Pancreas (tissue), 10 donors: ENCODE measurements at places on chromosomes 5 and 9. TPM values are rescaled to one million over a fixed set of nuclear protein-coding genes. Genes with fewer than 3 reads are reported as not detected.
A peak's percentile ranks its signal among the peaks of the same experiment; 100 is the strongest.

GRCh38 chr9:113901221-113901688 is 25.1 kb downstream of the ZNF618 start:
- H3K36me3 ChIP-seq: no peaks in the 10 kb centered on the region
- DNase-seq: no peak
- no peak overlapping the region for H3K27ac ChIP-seq
- H3K4me1 ChIP-seq: peaks cover 10% of the 10 kb centered on the region
- no peaks in the 10 kb centered on the region for H3K27me3 ChIP-seq
- H3K4me3 ChIP-seq: no peak overlapping the region

GRCh38 chr9:20599195-20599594 is 23.1 kb downstream of the MLLT3 start:
- H3K27ac ChIP-seq: no peak overlapping the region
- no peak overlapping the region for H3K4me3 ChIP-seq
- no peaks in the 10 kb centered on the region for H3K36me3 ChIP-seq
- no peaks in the 10 kb centered on the region for H3K27me3 ChIP-seq
- no peaks in the 10 kb centered on the region for H3K4me1 ChIP-seq

DNA sequence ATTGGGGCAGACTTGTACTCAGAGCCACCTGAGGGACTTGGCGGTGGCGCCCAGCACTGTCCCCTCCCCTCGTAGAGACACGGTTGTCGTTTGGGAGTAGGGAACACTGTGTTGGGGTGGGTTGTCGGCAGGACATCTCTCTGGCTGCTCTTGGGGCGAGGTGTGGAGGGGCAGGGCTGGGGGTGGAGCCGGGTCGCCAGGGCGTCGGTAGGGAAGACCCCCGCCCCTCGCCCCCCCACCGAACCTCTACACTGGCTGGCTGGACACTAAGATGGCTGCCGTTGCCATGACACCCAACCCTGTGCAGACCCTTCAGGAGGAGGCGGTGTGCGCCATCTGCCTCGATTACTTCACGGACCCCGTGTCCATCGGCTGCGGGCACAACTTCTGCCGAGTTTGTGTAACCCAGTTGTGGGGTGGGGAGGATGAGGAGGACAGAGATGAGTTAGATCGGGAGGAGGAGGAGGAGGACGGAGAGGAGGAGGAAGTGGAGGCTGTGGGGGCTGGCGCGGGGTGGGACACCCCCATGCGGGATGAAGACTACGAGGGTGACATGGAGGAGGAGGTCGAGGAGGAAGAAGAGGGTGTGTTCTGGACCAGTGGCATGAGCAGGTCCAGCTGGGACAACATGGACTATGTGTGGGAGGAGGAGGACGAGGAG is 778 bp downstream of the TRIM41 start:
- peaks cover 3% of the 10 kb centered on the region for H3K4me1 ChIP-seq
- no peaks in the 10 kb centered on the region for H3K36me3 ChIP-seq

- no peaks in the 10 kb centered on the region for H3K36me3 ChIP-seq
- no peak overlapping the region for H3K4me3 ChIP-seq
- H3K27ac ChIP-seq: no peak overlapping the region
- no peak for DNase-seq
Measured at GRCh38 chr9:110808599-110808980, 140.0 kb downstream of the MUSK start.

DNA sequence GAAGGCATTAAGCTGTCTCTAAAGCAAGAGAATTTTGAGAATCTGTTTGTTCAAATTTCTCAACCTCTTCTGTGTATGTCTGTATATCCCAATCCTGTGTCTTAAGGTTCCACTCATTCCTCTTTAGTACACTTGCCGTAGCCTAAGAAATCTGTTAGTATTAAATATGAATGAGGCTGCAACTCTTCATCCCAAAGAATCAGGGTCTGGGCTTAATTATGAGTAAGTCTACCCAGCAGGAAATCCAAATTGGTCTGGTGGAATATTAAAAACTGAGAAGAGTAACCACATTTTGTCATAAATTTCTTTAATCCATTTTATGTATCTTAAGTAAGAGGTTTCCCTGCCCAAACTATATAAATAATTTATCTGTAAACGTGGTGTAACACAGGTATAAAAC is 1171.2 kb downstream of the CDH12 start:
- DNase-seq: no peak
- no peaks in the 10 kb centered on the region for H3K4me1 ChIP-seq
- H3K36me3 ChIP-seq: no peaks in the 10 kb centered on the region
- no peaks in the 10 kb centered on the region for H3K27me3 ChIP-seq

DNA sequence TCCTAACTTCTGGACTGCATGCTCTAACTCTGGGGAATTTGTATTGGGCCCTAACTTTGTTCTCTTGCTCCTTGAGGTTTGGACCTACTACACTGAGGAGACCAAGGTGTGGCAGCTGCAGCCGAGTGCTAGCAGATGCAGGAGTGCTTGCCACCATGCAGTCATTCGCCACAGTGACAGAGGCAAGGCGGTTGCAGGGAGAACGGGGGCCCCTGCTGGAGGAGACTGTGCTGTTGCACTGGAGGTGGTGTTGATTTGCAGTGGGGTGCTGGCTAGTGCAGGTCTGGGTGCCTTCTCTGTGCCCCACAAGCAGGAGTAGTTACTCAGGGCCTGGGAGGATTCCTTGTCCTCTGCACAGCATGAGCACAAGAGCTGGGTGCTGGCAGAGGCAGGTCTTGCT is 22.4 kb upstream of the DIRAS2 start:
- no peaks in the 10 kb centered on the region for H3K4me1 ChIP-seq
- H3K36me3 ChIP-seq: no peaks in the 10 kb centered on the region
- H3K27me3 ChIP-seq: no peaks in the 10 kb centered on the region
- H3K27ac ChIP-seq: no peak overlapping the region
- DNase-seq: no peak

DNA sequence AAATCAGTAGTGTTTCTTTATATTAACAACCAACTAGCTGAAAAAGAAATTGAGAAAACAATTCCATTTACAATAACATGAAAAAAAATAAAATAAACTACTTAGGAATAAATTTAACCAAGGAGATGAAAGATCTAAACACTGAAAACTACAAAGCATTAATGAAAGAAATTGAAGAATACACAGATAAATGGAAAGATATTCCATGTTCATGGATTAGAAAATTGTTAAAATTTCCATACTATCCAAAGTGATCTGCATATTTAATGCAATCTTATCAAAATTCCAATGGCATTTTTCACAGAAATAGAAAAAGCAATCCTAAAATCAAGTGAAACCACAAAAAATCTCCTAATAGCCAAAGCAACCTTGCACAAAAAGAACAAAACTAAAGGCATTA is 320.2 kb upstream of the GRAMD2B start:
- H3K27me3 ChIP-seq: no peaks in the 10 kb centered on the region
- DNase-seq: no peak
- H3K36me3 ChIP-seq: no peaks in the 10 kb centered on the region
- H3K4me3 ChIP-seq: no peak overlapping the region

GRCh38 chr9:137423514-137424291 is 510 bp downstream of the NOXA1 start:
- peak; percentile 87 for DNase-seq
- H3K27me3 ChIP-seq: no peaks in the 10 kb centered on the region
- H3K4me1 ChIP-seq: peaks cover 5% of the 10 kb centered on the region
- H3K27ac ChIP-seq: peak overlapping the region; percentile 74

DNA sequence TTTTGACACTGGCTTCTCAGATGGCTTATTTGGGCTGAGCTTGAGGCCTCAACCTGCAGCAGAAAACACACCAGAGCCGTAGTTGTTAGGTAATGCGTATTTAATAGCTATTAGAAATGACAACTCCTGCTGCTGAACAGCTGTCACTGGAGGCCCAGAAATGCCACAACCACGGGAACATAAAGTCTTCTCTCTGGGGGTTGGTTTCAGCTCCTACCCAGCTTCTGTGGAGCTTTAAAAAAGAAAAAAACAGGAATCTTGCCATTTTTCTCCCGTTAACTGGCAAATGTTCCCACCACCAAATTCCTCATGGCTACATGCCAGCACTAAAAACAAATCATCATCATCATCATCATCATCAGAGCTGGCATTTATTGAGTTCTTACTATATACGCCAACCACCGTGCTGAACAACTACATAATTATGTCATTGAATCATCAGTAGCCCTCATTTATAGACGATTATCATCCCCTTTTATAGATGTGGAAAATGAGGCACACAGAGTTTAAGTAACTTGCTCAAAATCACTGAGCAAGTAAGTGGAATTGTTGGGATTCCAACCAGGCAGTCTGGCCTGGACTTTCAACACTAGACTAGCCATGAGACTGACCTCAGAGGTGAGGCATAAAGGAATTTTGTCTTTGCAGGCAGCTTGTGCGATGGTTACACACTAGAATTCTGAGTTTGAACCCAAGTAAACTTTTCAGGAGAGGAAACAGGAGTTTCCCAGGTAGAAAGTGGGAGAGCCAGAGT is 185.3 kb upstream of the WWC1 start:
- no peak for DNase-seq
- no peak overlapping the region for H3K4me3 ChIP-seq
- no peak overlapping the region for H3K27ac ChIP-seq
- no peaks in the 10 kb centered on the region for H3K36me3 ChIP-seq
- no peaks in the 10 kb centered on the region for H3K4me1 ChIP-seq

DNA sequence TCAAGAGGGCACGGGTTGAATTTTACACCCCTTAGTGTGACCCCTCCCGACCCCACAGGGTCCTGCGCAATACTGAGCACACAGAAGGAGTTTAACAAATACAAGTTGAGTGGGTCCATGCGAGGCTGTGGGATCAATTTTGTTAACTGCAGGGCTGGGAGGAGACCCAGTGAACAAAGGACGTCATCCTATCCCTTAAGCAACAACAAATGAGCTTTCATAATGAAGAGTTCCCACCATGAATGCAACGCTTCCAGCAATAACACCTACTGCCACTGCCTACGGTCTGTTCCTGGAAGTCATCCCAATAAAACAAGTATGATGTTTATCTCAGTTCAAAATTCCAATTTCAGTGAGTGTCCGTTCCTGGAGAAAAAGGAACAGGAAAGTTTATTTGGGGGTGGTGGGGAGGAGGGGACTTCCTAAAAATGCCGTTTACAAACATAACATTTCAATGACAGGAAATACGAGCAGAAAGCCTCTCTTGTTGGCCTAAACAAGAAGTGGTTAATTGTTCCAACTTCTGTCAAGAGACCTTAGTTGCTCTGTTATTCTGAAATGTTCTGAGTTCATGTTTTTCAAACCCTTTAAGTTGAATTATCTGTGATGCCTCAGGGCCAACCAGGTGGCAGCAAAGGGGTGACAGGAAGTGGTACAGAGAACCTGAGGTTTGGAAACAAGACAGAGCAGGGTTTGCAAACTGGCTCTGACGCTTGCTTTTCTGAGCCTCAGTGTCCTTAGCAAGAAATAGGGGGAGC is 65.8 kb upstream of the PLPP6 start:
- H3K27me3 ChIP-seq: no peaks in the 10 kb centered on the region
- DNase-seq: no peak
- no peaks in the 10 kb centered on the region for H3K4me1 ChIP-seq
- H3K36me3 ChIP-seq: no peaks in the 10 kb centered on the region

DNA sequence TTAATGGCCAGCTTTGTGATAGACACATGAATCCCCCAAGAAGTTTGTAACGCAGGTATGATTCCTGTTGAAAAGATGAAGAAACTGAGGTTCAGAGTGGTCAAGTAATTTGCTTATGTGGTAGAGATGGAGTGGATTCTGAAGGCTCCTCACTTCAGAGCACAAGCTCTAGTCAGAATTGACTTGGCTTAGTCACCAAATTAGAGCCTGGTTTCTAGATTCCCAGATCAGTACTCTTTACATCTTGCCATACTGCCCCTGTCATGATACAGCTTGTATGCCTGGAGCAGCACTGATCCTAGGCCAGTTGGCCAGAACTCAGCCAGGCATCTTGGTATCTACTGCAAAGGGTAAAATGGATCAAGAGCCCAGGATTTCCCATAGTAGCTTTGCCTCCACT is 284.4 kb upstream of the RFX3 start:
- no peak overlapping the region for H3K4me3 ChIP-seq
- no peak overlapping the region for H3K27ac ChIP-seq
- DNase-seq: no peak
- H3K27me3 ChIP-seq: no peaks in the 10 kb centered on the region
- H3K4me1 ChIP-seq: no peaks in the 10 kb centered on the region

GRCh38 chr5:169551696-169552095 is 31.9 kb upstream of the SPDL1 start:
- H3K27me3 ChIP-seq: no peaks in the 10 kb centered on the region
- no peak overlapping the region for H3K27ac ChIP-seq
- DNase-seq: no peak
- H3K4me3 ChIP-seq: no peak overlapping the region
- no peaks in the 10 kb centered on the region for H3K36me3 ChIP-seq

DNA sequence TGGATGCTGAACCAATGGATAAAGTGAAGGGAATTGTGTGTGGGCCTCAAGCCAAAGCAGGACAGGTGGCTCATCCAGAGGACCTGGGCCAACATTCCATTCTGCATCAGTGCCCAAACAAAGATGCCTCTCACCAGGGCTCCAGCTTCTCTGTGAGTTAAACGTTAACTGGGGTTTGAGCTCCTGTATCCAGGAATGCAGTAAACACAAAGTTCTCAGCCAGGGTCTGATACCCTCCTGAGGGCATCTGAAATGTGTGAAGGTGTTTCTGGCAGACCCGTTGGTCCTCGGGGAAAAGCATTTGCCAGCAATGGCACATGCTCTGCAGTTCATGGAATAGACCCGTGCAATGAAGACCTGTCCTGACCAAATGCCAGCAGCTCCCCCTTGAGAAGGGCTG is 33.9 kb upstream of the AOPEP start:
- no peak overlapping the region for H3K27ac ChIP-seq
- no peak overlapping the region for H3K4me3 ChIP-seq
- no peaks in the 10 kb centered on the region for H3K36me3 ChIP-seq
- H3K4me1 ChIP-seq: peaks cover 7% of the 10 kb centered on the region
- H3K27me3 ChIP-seq: no peaks in the 10 kb centered on the region
- no peak for DNase-seq

DNA sequence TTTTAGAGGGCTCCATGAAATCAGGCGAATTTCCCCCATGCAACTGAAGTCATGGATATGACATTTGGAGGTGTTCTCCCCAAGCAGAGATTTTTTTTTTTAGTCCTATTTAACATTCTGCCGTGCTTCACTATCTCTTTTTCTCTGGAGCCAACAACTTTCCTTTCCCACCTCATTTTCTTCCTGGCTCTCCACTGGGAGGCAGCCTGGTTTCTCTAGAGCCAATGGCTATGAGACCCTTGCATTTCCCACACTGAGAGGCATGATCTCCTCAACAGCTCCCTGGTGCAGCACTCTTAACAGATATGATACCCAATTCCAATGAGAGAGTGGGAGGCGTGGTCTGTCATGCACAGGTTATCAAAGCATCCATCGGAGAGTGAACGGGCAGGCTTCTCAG is 310.8 kb downstream of the DRD1 start:
- no peaks in the 10 kb centered on the region for H3K27me3 ChIP-seq
- DNase-seq: no peak
- no peaks in the 10 kb centered on the region for H3K4me1 ChIP-seq
- no peak overlapping the region for H3K4me3 ChIP-seq

- no peak overlapping the region for H3K27ac ChIP-seq
- DNase-seq: no peak
- no peak overlapping the region for H3K4me3 ChIP-seq
- H3K27me3 ChIP-seq: no peaks in the 10 kb centered on the region
Measured at GRCh38 chr9:38259056-38259455, 133.4 kb upstream of the ALDH1B1 start.

RANBP17 gene
- total RNA-seq: 9.0 TPM
